Fibroblast of mammary gland (primary cell): ENCODE measurements at places on chromosomes 7 and 10.
A peak's percentile ranks its signal among the peaks of the same experiment; 100 is the strongest.

GRCh38 chr10:18473424-18474117, 177.8 kb downstream of the NSUN6 start:
- DNase-seq, result peak; percentile 54

DNA sequence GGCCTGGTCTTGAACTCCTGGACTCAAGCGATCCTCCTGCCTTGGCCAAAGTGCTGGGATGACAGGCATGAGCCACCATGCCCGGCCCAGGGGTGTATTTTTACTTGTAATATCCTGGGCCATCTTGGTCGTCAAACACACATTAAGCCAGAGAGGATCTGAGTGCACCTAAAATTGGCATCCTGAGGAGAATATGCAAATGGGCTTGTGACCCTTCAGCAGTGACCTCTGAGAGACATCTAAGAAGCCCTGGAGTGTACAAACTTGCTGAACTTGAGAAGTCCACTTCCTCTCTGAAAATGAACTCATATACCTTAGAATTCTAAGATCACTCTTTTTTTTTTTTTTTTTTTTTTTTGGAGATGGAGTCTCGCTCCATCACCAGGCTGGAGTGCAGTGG, 372.0 kb upstream of the C7orf33 start:
- DNase-seq, result no peak

DNA sequence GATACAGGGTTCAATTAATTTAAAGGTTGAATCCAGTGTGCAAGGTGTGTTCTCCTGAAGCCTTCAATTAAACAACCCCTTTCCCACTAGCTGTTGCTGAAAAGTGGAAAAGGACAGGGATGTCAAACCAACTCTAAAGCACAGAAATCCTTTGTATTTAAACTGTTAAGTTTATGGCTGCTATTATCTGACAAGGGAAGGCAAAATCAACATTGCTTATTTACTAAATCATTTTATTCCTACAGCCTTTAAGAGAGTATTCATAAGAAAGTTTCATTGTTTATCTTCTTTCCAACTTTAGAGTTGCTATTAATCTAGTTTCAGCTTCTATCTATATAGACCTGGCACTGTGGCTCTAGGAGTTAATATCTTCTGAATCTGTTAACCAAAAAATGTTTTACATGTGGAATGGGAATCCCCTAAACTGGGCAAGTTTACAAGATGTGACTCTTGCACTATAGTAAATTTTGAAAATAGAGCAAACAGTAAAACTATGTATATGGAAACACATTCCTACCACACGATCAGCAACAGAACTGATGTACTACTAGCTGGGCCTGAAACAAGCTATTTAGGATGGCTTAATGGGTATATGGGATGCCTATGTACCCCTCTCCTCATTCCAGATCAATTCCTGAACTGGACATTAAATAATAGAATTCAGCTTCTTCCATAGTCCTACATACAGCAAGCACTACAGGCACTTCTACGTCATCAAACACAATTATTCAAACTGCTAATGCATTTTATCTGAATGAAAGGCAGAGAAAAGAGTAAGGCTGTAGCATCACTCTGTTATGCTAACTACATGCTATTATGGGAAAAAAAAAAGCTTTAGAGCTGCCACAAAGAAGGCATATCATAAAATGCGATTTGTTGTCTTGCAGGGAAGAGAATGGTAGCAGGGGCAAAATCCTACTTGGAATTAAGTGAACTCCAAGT, 52.8 kb downstream of the CDK6 start:
- no peak for DNase-seq

DNA sequence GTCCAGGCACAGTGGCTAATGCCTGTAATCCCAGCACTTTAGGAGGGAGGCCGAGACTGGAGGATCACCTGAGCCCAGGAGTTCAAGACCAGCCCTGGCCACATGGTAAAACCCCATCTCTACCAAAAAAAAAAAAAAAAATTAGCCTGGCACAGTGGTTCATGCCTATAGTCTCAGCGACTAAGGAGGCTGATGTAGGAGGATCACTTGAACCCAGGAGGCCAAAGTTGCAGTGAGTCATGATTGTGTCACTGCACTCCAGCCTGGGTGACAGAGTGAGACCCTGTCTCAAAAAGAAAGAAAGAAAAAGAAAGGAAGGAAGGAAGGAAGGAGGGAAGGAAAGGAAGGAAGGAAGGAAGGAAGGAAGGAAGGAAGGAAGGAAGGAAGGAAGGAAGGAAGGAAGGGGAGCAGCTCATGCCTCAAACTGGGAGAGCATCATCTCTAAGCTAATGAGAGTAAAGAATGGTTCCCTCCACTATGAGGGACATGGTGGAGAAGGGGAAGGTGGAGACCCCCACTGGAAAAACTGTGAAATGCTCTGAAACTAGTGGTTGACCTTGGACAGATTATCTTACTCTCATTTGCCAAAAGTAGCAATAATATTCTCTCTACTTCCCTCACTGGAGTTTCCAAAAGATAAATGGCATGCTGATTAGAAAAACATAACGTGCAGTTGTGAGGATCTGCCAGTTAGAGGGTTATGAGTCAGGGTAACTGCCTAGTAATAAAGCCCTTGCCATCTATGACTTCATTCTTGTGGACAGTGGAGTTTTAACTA, 16.8 kb downstream of the GIMAP5 start:
- DNase-seq, result peak; percentile 67

DNA sequence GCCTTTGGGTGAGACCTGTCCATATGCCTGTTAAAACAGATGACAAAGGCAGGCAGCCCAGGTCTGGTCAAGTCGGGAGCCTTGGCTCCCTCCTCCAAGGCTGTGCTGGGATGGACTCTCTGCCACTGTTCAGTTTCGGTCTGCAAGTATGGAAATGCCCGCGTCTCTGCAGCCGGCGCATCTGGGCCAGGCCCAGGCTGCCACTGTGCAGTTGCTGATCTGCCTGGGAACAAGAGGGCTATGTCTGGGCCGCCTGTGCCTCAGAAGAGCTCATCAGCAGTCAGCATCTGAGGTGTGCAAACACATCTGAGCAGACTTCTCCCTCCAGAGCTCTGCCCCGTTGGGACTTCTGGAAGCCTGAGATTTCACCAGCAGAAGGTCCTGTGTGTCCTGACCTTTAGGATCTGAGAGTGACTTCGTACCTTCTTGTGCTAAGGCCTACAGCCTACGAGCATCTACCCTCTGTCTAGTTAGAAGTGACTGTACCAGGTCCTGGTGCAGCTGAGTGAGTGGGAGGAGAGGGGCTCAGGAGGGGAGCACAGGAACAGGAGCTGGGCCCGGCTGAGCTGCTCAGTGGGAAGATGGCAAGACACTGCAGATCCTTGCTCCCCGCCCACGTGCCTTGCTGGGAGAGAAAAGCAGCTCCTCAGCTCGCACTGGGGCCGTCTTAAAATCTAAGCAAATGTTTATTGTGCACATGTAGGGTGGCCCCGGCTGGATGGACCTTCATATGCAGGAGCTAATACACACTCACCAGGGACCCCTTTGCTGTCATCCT, 50.9 kb downstream of the DOCK1 start:
- no peak for DNase-seq

DNA sequence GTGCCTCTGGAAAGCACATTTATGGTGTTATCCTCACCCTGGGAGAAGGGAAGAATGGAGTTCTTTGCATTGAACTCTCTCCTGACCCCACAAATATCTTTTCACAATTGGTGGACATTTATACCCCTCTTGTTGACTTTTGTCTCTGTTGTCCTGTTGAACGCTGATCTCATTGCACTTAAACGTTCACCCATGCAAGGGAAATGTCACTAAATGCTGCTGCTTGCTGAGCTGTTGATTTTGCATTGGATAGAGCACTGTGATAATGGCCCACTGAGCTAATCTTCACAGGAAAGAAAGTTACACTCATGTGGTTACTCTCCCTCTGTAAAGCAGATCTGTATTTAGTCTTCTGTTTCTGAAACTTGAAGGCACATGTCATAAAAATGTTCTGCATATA, 133.4 kb downstream of the FZD1 start:
- DNase-seq, result no peak

- DNase-seq, result no peak
Measured at GRCh38 chr7:22922307-22922706, 91.6 kb downstream of the HYCC1 start.

- DNase-seq, result no peak
Measured at GRCh38 chr10:34446049-34446448, 369.0 kb downstream of the PARD3 start.

DNA sequence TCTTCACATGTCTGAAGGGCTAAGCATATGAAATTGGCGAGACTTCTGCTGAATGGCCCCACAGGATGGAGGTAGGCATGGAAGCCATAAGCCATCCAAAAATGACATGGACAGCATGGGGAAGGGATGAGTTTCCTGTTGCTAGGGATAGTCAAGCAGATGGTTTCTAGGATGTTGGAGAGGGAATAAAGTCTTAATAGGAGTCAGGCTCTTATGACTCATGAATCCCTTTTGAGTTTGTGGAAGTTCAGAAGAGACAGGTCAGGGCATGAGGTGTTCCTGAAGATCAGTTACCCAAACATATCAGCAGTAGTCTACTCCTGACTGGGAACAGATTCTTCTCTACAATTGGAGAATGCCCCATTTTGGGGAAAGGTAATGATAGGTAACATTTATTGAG, 243.9 kb downstream of the REEP3 start:
- peak; percentile 81 for DNase-seq

DNA sequence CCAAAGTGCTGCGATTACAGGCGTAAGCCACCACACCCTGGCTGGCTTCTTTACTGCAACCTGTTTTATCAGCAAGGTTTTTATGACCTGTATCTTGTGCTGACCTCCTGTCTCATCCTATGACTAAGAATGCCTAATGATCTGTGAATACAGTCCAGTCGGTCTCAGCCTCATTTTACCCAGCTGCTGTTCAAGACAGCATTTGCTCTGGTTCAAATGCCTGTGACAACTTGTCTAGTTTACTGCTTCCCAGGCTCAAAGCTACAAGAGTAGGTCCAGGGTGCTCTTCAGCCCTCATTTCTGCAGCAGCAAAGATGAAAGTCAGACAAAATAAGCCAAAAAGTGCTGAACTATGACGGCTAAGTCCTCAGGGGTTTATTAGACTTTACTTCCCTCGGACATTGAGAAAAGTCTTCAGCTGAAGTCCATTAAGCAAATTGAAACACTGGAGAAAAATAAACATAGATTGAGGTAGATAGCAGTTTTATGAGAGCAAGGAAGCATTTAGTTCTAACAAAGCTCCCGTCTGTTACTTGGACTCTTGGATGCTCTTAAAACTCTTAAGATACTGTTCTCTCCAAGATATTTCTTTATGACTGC, 12.5 kb upstream of the LYZL1 start:
- DNase-seq, result no peak

DNA sequence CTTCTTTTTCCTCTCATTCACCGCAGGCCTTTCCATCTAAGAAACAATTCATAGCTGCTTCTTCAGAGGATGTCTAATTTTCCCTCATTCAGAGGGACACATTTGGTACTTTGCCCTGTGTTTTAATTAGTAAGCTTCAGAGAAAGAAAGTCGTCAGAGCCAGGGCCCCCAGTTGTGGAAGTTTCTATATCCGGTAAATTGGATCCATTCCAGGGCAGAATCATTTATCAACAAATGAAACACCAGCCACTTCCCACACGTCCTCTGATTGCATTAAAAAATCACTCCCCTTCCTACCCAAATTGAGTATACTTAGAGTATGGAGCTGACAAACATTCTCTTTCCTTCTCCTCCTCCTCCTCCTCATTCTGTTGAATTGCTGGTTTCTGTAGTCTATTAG, 205.8 kb upstream of the HDAC9 start:
- no peak for DNase-seq

DNA sequence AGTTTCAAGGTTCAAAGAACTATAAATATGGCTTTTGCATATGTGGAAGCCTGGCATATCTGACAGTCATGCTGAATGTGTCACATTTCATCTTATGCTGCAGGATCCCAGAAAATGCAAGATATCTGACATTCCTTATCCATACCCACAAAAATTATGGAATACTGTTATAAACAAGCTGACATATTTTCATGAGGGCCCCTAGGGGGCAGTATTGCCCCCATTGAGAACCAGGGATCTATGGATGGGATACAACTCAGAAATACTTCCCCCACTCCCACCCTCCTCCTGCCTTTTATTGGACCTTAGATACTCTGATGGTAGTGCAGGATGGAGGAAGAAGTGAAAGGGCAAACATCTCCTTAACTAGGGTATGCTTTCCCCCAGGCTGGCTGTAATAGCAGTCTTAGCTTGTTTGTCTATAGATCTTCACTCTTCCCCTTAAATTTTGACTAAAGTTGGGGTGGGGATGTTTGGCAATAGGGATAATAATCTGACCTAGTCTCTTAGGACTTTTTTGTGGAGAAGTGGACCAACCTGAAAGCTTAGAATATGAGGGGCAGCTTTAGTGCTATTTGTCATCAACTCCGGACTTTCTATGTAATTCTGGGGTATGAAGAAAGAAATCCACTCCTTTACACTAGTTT, 3.5 kb upstream of the GNGT1 start:
- DNase-seq, result peak; percentile 74

GRCh38 chr7:253581-254336, 36.2 kb upstream of the FOXL3 start:
- no peak for DNase-seq

- no peak for DNase-seq
Measured at GRCh38 chr7:7970531-7971307, 2.1 kb downstream of the GLCCI1 start.

DNA sequence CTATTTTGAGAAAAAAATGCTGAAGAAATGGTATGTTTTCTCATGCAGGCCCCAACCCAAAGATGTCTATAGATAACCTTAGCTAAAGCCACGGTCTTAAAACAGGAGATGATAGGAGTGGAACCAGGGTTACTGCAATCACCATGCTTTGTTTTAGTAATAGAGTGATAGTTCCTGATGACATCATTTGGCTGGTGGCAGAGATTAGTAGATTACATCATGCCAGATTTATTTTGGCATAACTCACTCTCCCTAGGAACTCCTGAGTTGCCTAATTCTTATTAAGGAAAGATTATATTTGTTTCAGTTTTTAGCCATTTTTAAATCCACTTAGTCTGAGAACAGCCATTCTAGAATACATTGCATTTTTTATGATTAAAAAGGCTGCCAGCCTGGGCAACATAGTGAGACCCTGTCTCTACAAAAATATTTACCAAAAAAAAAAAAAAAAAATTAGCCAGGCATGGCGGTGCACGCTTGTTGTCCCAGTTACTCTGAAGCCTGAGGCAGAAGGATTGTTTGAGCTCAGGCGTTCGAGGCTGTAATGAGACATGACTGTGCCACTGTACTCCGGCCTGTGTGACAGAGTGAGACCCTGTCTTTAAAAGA, 17.8 kb downstream of the ENO4 start:
- DNase-seq, result peak; percentile 61

DNA sequence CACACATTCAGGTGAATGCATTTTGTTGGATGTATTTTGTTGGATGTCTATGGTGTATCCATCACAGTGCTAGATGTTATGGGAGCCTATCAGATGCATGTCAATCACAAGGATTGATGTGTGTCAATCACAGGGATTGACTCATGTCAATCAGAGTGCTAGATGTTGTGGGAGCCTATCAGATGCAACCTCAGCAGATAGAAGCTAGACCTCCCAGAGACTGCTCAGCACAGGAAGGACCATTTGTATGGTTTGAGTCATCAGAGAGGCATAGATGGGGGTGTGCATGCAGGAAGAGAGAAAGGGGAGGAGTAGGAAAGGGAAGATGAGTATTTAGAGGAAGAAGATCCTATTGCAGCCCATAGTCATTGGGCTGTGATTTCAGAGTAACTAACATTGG, 48.3 kb upstream of the PITRM1 start:
- peak; percentile 86 for DNase-seq
